ENCODE measurements at places on chromosomes 11 and 22.

- DNase-seq = peak; percentile 66
Observed at GRCh38 chr11:1889224-1889930, 2.3 kb downstream of the PRR33 start.

DNA sequence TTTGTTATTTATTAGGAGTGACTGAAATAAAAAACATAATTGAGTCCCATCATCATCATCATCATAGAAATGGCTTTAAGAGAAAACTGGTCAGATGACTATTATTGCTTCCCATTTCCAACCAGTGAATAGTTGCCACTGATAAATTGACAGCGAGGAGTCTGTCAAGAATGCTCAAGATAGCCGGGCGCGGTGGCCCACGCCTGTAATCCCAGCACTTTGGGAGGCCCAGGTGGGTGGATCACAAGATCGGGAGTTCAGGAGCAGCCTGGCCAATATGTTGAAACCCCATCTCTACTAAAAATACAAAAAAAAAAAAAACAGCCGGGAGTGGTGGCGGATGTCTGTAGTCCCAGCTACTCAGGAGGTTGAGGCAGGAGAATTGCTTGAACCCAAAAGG lies 1.9 kb downstream of the WBP2NL start:
- no peak for DNase-seq

DNA sequence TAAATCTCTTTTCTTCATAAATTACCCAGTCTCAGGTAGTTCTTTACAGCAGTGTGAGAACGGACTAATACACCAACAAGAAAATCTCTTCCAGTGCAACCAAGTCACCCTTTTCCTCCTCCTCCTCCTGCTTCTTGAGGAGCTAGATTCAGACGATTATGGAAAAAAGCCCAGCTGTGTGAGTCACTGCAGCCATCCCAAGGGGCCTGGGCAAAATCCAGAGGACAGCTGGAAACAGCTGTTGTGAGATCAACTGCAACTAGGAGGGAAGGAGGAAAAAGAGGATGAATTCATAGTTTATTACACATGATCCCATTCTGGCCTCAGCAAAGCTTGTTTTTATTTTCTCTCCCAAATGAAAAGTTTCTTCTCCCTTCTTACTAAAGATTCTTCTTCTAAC lies 32.9 kb downstream of the RBFOX2 start:
- no peak for DNase-seq

DNA sequence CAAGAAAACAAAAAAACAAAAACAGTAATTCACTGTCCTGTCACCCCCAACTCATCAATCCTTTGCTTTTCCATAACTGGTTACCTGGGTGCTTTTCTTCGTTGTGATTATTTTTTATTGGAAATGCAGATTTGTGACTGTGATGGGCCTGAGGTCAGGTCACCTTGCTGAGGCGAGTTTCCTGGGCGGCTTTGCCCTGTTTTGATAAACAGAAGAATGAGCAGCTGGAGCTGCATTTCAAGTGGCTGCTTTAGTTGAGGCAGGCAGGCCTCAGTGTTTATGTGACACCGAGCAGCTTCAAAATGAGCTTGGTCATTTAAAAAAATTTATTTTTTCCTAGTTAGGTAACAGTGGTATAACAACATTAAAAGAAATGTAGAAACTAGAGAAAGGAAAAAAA lies 22.2 kb downstream of the PTPRJ start:
- DNase-seq = no peak

Measured in activated CD8-positive, alpha-beta memory T cell treated with anti-CD3 and anti-CD28 coated beads for 1 hour (primary cell).